Stimulated activated CD8-positive, alpha-beta memory T cell treated with anti-CD3 and anti-CD28 coated beads, Interleukin-4, amount 100 ng/mL, for 1 hour (primary cell): ENCODE measurements at places on chromosomes 5 and 9.

GRCh38 chr5:149999866-150000255 lies 593 bp downstream of the TIGD6 start:
- DNase-seq: no peak

- DNase-seq: no peak
Observed at GRCh38 chr9:3777137-3777536, 251.3 kb upstream of the RFX3 start.

GRCh38 chr9:111120526-111120925 lies 82.3 kb upstream of the LPAR1 start:
- DNase-seq: no peak

GRCh38 chr5:89071941-89072331 lies 189.0 kb upstream of the MEF2C start:
- DNase-seq: no peak

- DNase-seq: no peak
Observed at GRCh38 chr9:129211686-129212085, 33.6 kb upstream of the IER5L start.

DNA sequence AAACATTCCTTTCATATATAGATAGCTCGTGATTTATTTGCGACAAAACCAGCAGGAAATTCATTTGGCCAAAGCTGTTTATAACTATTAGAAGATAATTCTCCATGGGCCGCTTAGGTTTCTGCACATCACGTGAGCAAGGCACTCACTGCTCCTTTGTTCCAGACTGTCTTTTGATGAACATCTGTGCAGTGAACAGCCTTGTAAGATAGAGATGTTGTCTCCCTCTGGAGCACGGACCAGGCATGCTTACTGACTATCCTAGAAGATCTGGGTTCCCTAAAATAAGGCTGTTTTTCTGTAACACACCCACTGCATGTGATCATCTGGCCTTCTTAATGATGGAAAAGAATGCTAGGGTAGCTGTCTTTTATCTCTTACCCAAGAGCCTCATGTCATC lies 30.9 kb downstream of the YIPF5 start:
- no peak for DNase-seq

DNA sequence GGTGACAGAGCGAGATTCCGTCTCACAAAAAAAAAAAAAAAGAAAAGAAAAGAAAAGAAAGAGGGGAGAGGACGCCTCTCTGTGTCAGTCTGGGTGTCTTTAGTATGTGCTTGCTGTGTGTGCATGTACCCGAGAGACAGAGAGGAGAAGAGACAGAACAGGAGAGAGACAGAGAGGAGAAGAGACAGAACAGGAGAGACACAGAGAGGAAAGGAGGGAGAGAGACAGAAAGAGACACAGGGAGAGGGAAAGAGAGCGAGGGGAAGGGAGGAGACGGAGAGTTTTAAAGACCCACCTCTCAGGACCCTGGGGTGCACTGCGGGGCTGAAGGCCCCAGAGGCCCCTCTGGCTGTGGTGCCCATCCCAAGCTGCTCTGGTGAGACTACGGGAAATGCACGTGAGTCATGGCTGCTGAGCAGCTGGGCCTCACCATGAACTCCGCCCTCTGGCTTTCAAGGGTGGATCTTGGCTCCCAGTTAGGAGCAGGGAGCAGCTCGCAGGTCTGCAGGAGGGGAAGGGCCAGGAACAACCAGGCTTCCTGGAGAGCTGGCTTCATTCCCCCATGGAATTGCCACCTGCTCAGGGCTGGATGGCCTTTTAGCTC lies 7.9 kb downstream of the SLC6A3 start:
- DNase-seq: no peak

DNA sequence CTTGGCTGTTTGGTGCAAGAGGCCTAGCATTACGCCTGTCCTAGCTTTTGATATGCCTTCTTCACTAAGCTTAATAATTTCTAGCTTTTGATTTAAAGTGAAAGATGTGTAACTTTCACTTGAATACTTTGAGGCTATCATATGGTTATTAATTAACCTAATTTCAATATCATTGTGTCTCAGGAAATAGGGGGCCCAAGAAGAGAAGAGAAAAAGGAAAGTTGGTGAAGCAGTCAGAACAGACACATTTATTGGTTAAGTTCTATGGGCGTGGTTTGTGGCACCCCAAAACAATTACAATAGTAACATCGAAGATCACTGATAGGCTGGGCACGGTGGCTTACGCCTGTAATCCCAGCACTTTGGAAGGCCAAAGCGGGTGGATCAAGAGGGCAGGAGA lies 40.9 kb upstream of the F2RL2 start:
- no peak for DNase-seq

DNA sequence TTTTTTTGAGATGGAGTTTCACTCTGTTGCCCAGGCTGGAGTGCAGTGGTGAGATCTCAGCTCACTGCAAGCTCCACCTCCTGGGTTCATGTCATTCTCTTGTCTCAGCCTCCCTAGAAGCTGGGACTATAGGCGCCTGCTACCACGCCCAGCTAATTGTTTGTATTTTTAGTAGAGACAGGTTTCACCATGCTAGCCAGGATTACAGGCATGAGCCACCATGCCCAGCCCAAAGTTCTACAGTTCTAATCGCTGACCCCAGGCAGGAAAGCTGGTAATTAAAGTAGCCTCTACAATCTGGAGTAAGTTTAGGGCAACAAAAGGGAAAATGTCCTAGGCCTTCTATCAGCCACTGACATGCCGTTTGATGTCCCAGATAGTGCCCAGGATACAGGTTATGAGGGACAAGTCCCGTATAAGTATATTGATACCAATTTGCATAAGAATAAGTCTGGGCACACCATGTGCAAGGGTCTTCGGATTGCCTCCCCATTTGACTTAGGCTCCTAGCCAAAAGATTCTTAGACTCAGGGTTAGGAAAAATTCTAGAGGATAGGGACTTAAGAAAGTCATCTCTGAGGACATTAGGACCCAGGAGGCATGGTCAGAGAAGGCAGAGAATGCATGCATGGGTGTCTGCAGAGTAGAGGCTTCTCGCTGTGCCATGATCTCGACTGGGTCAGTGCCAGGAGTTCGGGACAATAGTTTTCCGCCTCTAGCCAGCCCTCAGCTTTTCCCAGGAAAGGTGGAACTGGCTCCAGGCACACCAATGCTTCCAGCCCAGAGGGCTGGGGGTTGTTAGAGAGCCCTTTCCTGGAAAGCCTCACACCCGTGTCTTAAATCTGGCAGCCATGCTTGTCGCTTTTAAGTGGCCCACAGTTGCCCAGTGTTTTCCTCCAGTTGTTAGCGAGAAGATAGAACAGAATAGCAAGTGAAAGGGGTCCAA lies 1111.1 kb downstream of the TAF11L14 start:
- no peak for DNase-seq

GRCh38 chr5:32003981-32004380 lies 170.1 kb downstream of the GOLPH3 start:
- DNase-seq: no peak

DNA sequence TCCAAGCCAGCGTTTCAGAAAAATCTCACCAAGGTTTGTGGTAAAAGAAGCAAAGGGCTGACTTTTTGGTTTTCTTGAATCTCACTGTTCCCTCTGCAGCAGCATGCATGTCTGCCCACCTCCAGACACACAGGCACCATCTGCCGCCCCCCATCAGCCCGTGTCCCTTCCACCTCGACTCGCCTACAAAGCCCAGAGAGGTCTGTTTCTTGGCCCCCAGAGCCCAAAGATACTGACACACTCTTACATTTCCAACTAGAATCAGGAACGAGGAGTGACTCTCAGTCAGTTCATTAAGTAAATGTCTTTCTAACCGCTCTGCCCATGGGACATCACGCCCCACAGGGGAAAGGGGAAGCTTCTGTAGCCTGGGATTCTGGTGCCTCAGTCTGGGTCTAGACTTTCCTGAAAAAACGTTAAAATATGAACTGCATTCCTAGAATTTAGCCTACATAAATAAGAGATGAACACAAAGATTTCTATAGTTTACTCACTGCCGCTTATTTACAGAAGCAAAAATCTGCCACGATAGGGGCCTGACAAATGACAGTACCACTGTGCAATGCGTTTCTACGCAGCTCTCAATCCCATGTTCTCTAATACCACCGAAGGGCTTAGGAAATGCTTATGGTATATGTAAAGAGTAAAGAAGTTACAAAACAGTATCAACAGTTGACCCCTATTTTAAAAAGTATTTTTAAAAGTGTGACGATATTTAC lies 4.1 kb downstream of the IL4 start:
- DNase-seq: no peak

GRCh38 chr5:54194318-54194717 lies 116.1 kb downstream of the ARL15 start:
- DNase-seq: no peak

DNA sequence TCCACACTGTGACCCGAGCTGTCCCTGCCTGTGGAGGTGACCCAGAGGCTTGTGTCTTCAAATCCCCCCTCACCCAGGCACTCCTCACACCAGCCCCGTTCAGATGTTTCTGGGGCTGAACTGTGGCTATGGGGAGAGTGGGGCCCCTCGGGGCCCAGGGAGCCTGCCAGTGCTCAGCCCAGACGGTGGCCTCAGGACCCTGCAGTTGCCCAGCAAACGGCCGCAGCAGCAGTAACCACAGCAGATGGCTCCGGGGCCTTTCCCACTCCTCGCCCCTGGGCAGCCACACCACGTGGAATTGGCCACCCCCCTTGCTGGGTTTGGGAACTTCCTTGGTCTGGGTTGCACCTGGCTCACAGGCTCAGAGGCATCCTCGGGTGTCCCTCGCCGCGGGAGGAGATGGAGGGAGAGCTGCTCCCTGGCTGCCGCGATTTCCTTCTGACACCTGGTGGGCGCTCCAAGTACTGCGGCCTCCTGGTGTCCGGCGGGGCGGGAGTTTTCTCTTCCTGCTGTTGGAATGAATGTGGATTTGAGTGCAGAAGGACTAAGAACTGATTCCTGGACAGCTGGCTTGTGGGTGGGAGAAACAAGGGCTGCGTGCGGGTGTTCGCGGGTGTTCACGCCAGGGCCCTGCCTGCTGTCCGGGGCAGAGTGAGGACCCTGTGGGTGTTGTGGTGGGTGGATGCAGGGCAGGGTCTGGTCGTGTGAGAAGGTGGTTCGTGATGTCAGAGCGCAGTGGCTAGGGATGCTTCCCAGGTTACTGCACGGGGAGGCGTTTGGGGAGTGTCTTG lies 97.5 kb downstream of the COL5A1 start:
- no peak for DNase-seq

GRCh38 chr5:138543730-138544104 lies 681 bp upstream of the ETF1 start:
- no peak for DNase-seq

DNA sequence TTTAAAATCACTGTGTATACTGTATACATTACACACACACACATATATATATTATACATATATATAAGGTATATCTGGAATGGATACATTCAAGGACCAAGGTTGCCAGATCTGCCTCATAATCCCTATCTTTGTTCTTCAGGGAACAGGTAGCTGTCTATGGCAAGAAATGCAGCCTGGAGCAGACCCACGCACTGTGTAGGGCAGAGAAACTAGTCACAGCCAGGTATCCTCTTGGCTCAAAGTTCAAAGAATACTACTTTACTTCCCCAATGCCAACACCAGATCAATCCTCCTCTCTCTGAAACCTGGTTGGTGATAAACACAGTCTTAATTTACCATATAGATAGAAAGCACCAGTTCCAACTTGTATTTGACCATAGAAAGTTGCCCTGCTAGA lies 313.6 kb downstream of the PRELID2 start:
- no peak for DNase-seq

DNA sequence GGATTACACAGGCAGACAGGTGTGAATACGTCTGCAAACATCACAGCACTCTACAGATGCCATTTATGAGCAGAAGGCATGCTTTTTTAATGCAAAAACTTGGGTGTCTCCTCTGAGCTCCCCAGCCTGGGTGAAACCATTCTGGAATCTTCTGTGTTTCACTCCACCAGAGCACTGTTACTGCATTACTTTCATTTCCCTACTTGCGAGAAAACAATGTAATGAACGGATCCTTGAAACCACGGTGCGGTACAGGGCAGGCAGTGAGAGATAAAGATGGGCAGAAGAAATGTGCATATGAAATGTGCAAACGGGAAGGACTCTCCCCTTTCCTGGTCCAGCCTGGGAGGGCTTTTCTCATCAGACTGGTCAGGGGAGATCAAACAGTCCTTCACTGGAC lies 584.3 kb upstream of the KLF4 start:
- no peak for DNase-seq

GRCh38 chr9:125842242-125842641 lies 95.1 kb downstream of the PBX3 start:
- DNase-seq: no peak

GRCh38 chr5:39256477-39257235 lies 37.3 kb upstream of the FYB1 start:
- DNase-seq: no peak

DNA sequence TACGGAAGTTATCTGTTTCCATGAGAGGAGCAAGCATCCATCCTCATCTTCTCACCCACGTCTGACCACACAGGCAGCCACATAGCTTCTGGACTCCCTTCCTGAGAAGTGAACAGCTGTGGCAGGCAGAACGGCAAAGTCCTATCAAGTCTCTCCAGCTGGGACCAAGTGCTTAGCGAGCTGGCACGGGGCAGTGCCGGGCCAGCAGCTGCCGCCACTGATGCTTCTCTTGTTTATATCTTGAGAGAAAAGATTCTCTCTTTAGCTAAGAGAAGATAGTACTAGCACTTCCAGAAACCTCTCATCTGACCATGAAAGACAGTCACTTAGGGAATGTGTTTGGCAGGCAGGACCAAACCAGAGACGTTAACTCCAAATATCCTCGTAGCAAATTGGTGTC lies 37.2 kb downstream of the PLAC8L1 start:
- no peak for DNase-seq

DNA sequence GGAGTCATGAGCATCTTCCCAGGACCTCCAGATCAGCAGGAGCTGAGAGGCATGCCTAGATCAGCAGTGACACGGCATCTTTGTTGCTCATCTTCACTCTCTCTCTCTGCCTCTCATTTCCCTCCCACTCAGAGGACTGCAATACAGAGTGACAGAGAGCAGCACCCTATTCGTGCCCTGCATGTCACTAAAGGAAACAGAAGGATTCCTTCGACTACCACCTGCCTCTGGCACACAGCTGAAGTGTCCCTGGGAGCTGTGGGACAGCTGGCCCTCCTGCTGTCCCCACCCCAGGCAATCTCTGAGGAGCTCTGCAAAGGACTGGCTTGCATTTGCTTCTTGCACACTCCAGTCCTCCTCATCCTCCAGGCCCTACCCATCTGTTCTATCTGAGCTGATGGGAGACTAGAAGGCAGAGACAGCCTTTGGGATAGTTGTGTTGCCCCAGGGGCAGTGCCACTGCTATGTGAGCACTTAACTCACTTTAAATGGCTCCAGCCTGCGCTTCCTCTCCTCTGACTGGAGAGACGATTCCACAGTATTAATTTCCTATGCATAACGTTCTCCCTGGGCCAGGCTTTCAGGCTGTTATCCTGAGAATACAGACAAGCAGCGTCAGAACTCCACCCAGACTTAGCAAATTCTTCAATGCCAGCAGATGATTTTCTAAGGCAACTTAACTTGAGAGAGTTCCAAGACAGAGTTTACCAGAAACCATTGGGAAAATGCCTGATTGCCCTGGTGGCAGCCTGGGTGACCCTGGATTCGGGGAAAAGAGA lies 167.6 kb upstream of the MAP1B start:
- DNase-seq: no peak

- DNase-seq: no peak
Observed at GRCh38 chr5:135133698-135134515, 99.9 kb upstream of the PITX1 start.

- DNase-seq: no peak
Observed at GRCh38 chr9:37806271-37806670, 5.7 kb downstream of the DCAF10 start.

- DNase-seq: no peak
Observed at GRCh38 chr9:81687521-81688261, 1.7 kb downstream of the TLE1 start.

- DNase-seq: no peak
Observed at GRCh38 chr5:116308391-116308790, 223.6 kb downstream of the COMMD10 start.
